ENCODE measurements at places on chromosomes 6 and 20.

DNA sequence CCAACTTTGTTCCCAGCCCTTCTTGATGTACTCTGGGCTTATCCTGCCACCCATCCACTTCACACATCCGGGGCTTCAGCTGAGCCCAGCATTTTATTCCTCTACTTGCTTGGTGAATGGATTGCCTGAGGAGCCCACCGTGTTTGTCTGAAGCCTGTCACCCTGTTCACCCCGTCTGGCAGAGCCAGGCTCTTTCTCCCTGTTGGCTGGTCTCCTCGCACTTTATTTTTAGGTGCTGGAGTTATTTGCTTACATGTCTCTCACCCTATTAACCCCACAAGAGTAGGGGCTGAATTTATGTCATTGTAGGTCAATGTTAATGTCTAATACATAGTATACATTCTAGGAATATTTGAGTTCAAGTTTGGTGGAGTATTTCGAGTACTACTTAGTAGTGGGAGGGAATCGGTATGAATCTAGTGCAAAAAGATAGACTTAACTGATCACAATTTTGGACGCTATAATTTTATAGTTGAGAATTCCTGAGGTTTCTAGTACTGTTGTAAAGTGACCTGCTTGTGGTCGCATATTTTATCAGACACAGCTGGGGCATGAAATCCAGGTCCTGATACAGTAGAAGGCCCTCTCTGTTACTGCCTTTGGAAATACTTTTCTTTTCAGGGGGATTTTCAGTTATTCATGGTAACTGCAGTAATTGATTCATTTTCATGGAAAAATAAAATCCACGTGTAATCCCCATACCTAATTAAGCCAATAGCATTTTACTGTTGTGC is 10.8 kb downstream of the JARID2 start:
- no peak for DNase-seq

DNA sequence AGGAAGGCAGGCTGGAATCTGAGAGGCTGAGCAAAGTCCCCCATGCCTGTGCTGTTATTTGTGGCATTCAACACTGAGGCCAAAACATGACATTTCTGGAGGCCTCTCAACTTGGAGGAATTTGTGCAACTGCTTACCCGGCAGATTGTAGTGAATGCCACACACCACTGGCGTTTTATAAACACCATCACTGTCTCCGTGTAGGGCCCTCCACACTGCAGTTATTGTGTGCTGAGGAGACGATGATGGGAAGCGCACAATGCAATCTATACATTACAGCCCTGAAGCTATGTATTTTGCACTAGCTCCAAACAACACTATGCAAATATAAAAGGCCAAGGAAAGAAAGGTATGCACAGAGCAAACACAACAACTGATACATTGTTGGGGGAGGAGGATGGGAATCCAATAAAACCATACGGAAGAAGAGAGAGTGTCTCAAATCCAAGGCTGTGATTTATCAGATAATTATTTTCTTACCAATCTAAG is 106.5 kb downstream of the SMLR1 start:
- DNase-seq = peak; percentile 47

- no peak for DNase-seq
Measured at GRCh38 chr20:16273812-16274555, 299.3 kb downstream of the KIF16B start.

DNA sequence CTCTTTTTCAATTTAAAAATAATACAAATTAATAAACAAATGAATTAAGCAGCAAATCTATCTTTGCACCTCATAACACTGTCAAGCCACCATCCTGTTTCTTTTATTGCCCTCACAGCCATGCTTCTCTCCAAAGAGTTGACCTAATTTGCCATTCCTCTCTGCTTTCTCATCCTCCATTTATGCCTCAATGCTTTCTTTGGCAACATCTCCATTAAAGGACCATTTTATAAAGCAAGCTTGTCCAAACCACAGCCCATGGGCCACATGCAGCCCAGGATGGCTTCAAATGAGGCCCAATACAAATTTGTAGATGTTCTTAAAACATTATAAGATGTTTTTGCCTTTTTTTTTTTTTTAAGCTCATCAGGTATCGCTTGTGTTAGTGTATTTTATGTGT is 26.4 kb upstream of the MEI4 start:
- no peak for DNase-seq

DNA sequence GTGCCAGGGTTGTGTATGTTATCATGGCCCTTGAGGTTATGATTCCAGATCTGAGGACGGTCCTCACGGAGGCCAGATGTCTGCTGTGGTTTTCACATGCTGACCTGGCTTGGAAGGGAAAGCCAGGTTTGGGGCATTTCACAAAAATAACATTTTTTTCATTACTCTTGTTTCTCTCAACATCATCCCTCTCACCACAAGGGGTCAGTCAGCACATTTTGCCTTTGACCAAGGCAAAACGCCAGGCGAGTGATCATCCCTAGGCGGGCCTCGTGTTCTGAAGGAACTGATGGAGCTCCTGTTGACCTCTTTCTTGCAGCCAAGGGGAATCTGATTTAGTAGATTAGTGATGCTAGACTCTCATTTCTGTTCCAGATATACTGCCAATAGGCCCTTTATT is 133.5 kb downstream of the TBC1D7 start:
- peak; percentile 54 for DNase-seq

DNA sequence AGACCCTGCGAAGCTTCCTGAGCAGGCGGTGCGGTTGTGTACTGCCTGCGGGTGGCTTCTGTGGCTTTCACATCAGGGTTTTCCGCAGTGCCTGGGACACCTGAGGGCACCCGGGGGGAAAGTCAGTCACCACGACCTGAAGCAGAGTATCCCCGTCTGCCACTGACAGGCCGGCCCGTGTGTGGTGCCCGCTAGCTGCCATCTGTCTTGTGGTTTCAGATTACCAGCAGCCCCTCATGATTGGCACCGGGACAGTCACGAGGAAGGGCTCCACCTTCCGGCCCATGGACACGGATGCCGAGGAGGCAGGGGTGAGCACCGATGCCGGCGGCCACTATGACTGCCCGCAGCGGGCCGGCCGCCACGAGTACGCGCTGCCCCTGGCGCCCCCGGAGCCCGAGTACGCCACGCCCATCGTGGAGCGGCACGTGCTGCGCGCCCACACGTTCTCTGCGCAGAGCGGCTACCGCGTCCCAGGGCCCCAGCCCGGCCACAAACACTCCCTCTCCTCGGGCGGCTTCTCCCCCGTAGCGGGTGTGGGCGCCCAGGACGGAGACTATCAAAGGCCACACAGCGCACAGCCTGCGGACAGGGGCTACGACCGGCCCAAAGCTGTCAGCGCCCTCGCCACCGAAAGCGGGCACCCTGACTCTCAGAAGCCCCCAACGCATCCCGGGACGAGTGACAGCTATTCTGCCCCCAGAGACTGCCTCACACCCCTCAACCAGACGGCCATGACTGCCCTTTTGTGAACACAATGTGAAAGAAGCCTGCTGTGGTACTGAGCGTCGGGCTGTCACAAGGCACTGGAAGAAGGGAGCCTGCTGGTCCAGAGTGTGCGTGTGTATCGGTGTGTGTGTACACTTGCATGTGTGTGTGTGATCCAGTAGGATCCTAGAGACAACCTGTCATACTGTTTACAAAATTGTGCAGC is 54.4 kb downstream of the GOPC start:
- peak; percentile 41 for DNase-seq

- DNase-seq = no peak
Measured at GRCh38 chr6:51019806-51020205, 201.1 kb downstream of the TFAP2B start.

DNA sequence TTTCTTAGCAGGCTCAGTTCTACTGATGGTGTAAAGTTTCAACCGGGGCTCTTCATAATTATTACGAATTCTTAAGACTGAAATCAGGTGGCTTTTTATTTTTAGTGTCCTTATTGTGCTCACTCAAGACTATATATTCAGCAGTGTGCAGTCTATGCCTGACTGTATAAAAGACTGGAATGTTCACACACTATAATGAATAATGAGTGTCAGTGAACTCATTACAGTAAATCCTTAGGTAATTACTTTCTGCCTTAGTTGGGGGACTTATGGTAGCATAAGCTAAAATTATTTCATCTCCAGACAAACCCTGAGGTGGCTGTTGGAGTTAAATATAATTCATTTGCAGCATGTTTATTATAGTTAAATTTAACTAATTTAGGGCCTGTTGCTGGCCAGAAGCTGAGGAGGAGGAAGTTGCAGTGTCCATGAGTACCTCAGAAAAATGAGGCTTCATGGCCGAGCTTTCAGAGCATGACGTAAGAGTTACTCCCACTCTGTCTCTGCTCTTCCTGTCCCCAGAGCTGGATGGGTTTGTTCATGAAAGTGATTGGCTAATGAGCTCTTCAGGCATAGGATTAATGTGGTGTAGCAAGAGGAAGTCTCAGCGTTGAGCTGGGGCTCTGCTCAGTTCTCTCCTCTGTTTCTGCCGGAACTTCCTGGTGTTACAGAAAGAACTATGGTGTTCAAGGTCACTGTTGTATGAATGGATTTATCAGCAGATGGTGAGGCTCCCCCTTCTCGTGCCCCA is 335.7 kb downstream of the NRN1 start:
- DNase-seq = peak; percentile 38

DNA sequence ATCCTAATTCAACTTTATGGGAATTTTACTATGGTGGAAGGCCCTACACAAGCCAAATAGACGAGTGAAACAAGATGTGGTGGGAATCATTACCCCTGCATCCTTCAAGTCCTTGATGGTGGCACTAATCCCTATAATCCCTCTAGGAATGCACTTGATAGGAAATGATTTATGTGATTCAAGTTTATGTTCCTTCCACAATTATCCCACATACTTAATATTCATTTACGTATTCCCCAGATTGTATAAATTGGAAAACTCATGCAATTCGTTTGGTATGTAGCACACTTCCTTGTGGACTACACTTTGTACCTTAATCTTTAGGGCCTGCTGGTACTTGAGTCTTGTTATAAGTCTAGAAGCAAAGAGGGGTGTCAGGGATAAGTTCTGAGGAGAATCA is 40.8 kb downstream of the PKIB start:
- no peak for DNase-seq

- no peak for DNase-seq
Measured at GRCh38 chr6:168737481-168737880, 296.5 kb downstream of the SMOC2 start.

DNA sequence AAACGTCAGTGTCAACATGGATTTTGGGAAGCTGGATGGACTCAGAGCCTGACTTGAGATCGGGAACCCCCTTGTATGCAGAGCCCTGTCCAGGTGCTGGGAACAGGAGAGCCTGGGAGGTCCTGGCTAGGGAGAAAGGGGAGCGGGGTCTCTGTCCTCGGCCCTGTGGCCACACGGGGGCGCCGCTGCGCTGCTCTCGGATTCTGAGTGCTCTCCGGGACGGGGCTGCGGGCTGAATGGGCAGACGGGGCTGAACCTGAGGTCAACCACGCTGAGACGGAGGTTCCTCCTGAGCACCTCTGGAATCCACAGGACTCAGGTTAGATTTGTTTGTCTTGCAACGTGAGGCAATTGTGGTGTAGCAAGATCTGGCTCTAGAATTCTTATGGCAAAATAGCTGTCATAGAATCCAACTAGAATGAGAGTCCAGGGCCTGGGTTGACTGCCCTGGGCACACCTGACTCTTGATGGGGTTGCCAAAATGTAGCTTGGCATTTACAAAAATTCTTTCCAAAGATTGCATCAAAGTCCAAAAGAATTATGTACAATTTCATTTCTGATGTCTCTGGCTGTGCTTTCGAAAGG is 20.6 kb upstream of the HLA-F start:
- DNase-seq = no peak

DNA sequence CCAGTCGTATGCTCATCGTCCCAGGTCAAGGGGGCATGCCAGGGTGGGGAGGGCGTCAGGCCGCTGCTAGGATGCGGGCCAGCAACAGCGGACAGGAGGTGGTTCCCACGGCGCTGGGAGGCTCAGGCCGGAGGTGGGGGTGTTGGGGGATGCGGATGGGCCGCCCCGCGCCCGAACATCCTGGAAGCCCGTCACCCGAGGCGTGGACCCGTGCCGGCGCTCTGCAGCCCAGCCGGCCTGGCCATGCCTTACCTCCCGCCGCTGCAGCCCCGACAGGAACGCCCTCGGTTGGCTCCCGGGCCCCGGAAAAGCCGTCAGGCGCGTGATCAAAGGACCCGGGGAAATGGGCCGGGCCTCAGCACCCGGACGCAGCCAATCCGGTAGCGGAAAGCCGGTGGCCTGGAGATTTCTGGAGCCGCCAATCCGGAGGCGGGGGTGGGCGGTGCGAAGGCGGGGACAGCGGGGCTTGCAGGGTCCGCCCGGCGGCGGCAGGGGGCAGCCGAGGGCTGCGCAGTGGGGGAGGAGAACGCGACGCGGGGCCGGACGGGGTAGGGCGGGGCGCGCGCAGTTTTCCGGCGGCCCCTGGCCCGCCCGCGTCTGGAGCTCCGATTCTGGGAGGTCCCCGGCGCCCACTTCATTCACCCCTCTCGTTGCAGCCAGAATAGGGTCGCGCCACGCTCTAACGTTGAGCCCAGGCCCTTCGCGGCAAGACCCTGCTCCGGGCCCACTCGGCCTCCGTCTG is at the start of gene SMIM29:
TSS of gene SMIM29 (minus strand) at position 280 of the 742 bp plus-strand sequence. CDS start 1,215 bp downstream, outside the sequence.
- DNase-seq = peak; percentile 97

- peak; percentile 80 for DNase-seq
Measured at GRCh38 chr6:56693246-56693607, 50.5 kb upstream of the DST start.

GRCh38 chr6:162203287-162203686 is 524.3 kb downstream of the PRKN start:
- DNase-seq = no peak

DNA sequence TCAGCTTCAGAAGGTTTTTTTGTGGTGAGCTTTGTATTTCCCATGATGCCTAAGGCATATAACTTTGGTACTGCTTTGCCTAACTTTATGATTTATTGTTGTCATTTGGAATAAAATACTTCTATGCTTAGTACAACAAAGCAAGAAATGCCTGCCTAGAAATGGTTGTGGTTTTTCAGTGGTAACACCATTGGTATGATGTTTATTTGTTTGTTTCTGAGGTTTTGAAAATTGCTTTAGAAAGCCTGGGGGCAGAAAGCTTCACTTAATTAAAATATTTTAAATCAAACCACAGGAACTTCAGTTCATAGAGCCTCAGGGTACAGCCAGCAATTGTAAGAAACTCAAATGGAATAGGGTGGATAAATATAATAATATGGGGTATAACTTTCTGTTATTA is 351.2 kb upstream of the MAP3K7 start:
- DNase-seq = no peak

DNA sequence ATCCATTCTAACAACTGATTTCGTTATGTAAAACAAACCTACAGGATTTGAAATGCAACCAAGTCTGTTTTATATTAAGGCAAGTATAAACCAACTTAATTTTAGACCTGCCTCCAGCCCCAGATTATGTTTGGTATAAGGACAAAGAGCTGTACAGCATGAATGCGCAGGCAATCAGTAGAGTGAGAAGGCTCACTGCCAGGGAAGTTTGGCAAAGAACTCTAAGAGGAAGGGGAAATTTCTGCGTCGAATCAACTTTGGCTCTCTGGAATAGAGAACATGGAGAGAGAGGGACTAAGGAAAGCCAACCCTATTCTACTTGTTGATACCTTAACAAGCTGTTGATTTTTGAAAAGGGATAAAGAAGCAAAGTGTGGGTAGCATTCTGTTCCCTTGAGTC is 96.9 kb upstream of the FOXO3 start:
- DNase-seq = no peak
